ENCODE measurements at places on chromosomes 7 and 10.
A peak's percentile ranks its signal among the peaks of the same experiment; 100 is the strongest.

- no peak for DNase-seq
These were observed 690.6 kb downstream of the AUTS2 start for GRCh38 chr7:70288781-70289456.

DNA sequence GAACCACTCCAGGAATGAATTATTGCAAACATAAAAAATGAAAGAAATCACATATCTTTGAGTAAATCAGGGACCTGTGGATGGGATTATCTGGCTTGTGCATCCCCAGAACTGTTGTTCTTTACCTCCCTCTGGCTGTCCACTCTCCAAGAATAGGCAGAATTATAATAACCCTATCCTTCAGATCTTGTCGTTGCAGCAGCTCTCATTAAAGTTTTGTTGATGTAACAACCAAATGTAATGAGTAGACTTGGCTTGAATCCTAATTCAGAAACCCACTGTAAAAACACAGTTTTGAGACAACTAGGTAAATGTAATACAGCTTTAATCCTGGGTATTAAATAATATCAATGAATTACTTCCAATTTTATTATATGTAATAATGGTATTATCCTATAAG is 16.2 kb downstream of the LSM5 start:
- DNase-seq: no peak

- DNase-seq: no peak
These were observed 8.0 kb upstream of the PPIF start for GRCh38 chr10:79339266-79339665.

GRCh38 chr7:9407816-9408215 is 974.4 kb downstream of the NXPH1 start:
- no peak for DNase-seq

DNA sequence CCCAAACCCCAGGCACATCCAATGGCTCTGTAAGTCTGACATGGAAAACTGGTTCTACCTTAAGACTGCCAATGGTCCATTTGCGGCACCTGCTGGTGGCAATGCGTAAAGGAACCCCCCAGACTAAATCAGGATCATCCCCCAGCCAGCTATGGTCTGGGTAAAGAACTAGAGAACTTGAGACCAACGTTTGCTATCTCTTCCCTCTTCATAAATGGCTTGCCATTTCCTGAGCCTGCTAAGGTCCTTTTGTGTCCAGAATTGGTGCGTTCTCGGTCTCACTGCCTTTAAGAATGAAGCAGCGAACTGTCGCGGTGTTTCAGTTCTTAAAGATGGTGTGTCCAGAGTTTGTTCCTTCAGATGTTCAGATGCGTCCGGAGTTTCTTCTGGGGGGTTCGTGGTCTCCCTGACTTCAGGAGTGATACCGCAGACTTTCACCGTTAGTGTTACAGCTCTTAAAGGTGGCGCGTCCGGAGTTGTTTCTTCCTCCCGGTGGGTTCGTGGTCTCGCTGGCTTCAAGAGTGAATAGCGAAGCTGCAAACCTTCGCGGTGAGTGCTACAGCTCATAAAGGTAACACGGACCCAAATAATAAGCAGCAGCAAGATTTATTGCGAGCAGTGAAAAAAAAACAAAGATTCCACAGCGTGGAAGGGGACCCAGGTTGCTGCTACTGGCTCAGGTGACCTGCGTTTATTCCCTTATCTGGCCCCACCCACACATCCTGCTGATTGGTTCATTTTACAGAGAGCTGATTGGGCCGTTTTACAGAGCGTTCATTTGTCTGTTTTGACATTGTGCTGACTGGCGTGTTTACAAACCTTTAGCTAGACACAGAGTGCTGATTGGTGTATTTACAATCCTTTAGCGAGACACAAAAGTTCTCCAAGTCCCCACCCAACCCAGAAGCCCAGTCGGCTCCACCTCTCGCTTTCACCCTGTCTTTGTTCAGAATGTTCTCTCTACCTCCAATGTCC is 95.4 kb downstream of the ELMO1 start:
- DNase-seq: peak; percentile 3

DNA sequence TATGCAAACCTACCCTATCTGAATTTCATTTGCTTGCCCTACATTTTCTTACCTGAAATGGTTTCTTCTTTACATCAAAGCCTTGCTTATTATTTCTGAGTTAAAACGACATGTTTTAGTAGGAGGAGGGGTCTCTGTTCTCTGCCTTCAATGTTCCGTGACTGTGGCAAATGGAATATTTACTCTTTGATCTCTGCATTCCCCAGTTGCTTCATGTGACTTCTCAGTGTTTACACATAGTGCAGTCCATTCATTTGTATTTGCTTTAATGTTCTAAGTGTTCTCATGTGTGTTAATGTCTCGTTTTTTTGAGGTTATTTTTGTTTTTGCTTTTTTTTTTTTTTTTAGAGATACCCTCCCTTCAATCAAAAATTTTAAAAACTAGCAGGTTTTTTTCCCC is 75.8 kb downstream of the GNAI1 start:
- peak; percentile 17 for DNase-seq

DNA sequence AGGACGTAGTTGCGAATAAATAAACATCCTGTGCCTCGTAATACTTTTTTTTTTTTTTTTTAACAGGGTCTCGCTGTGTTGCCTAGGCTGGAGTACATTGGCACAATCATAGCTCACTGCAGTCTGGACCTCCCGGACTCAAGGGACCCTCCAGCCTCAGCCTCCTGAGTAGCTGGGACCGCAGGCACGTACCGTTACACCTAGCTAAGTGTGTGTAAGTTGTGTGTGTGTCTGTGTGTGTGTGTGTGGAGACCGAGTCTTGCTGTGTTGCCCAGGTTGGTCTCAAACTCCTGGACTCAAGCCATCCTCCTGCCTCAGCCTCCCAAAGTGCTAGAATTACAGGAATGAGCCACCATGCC is 573 bp upstream of the PON2 start:
- no peak for DNase-seq

DNA sequence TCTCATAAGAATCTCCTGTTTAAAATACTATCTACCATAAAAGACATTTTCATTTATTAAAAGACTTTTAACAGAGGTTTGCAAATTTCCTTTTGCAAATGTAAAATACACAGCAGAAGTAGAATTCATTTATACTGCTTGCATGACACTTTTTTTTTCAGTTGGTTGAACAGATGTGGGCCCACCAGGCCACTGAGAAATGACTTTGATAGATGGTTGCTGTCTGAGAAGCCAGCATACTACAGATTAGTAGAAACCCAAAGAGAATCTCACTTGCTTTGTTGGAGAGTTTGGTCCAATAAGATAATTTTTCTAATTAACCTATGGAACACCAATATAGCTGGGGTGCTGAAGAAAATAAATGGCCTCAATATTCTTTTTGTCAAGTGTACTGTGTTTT is 66.3 kb downstream of the PHF14 start:
- no peak for DNase-seq

DNA sequence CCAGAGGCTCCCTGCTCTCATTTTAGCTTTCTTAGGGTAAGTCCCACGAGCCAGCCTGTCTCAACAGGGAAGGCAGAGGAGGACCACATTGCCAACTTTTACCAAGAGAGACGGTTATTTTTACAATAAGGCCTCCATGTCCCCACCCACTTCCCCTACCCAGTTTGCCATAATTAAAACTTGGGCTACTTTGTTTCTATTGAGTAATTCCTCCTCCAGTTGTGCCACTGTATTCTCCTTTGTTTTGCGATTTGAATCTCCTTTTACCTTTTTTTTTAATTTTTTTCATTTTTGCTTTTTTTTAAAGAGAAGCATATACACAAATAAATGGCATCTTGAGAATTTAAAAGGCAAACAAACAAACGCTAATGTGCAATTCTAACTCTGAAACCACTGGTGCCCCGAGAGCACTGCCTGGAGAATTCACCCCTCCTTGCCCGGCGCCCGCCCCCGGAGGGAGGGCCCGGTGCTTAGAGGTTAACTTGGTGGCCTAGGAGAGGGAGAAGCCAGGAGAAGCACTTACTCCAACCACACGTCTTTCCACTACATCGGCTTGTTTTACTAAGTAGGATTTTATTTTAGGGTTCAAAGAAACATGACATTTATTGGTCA is 282.3 kb downstream of the USP6NL start:
- DNase-seq: no peak

DNA sequence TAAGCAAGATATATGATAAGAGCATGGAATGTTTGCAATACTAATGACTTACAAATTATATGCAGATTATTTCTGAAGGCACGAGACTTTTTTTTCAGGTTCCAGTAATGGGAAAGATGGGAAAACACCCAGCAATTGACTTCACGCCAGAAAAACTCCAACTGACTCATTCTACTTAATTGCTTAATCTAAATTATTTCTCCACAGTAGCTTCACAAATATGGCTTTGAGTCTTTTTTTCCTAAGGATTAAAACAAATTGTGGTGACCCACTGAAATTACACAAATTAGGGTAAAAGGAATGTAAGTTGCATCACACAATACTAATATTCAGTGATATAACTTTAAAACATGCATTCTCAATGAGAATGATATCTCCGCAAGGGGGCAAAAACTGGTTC is 138.7 kb downstream of the GNAI1 start:
- DNase-seq: no peak

DNA sequence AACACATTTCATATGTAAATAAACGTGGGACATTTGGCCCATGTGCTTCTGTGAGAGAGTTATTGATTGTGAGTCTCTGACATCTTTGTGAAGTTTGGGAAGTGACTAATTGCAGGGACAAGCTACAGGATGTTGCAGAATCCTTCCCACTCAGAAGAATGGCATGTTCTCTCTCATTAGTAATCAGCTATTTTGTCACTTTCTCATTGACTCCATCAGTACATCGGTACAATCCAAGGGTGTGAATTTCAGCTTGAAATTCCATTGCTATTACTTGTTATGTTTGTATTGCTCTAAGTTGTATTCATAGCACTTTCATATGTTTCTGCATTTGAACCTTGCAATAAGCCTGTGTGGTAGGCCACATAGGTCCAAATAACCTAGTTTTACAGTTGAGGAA is 100.0 kb upstream of the KCNMA1 start:
- no peak for DNase-seq

- DNase-seq: no peak
These were observed 625 bp downstream of the GIMAP2 start for GRCh38 chr7:150686030-150686631.

DNA sequence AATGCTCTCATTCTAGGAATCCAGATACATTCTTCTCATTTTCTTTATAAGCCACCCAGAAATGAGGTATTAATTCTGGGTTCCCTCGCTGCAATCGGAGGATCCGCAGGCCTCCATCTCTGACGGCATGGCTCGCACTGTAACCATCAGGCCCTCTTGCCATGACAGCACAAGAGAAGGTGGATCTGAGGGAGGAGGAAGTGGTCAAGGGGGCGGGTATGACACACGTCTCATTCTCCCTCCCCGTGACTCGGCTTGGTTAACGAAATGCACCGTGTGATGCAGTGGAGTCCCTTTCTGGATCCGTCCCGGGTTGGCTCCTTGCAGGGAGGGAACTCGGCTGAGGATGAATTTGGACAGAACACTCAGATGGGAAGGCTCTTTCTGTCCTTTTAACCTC is 280.2 kb downstream of the TCERG1L start:
- DNase-seq: no peak

DNA sequence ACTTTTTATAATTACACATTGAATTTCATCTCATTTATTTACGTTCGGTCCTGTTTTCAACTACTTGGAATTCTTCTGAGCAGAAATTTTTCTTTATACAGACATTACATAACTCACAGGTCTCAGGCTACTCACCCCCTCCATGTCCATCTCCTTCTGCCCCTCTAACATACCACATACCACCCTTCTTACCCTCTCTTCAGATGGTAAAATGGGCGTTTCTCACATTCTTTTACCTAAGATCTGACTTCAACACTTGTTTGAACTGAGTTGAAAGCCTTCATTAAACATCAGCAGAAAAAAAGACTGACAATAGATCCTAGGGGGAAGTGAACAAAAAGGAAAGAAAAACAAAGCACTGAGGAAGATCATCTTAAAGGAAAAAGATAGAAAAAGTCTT is 309.7 kb downstream of the CTNNA3 start:
- DNase-seq: no peak

GRCh38 chr7:132065989-132066603 is 509.7 kb upstream of the PODXL start:
- no peak for DNase-seq

DNA sequence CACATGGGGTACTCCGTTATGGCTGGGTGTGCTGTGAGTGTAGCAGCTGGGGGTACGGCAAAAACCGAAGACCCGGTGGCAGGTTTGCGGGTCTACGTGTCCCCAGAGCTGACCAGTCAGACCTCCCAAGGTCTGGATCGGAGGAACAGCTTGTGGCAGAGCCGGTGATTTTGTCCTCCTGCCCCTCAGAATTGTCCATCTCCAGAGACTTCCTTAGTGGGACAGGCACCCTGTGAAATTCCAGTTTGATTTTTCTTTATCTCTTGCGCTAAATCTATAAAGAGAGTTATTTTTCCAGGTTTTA is 1.0 kb downstream of the EIF3B start:
- no peak for DNase-seq

DNA sequence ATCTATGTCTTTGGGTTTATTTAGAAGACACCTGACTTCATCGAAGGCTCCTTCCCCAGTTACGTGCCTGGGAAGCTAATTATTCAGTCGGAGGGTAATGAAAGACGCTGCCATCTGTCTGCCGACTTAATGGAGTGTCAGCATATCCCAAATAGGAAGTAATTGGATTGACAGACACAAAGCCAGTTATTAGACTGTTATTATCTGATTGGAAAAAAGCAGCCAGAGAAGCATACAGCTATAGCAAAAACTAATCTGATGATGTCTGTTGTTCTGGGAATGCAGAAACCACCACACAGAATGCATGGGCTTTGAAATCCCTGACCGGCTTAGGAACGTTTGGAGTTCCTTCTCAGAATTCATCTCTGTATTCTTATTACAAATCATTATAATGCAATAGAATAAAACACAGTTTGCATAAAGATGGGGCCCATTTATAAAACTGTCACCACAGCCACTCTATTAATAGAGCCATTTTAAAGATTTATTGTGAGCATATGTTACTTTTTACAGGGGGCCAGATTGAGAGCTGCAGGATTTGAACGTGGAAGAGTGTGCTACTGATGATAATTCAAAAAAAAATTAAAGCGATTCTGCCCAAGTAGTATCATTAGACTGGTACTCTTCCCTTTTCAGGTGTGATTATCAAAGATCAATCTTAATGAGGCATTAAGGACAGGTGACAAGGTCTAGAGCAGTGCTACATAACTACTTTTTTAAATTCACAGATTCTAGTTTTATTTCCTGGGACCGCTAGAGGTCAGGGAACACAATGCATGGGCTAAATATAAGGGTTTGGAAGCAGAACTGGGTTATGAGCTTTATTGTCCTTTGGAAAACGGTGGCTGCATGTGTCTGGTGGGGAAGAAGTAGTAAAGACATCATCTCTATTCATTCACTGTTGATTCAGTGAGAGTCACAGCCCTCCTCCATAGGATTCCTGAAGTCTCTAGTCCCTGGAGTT is 330.1 kb upstream of the LRGUK start:
- DNase-seq: no peak

- DNase-seq: no peak
These were observed 164.1 kb downstream of the RPS24 start for GRCh38 chr10:78197628-78198272.

GRCh38 chr7:150850273-150850672 is 2.0 kb upstream of the AOC1 start:
- no peak for DNase-seq

- no peak for DNase-seq
These were observed 49.4 kb downstream of the FRMPD2 start for GRCh38 chr10:48224979-48225560.

- DNase-seq: no peak
These were observed 33.2 kb downstream of the HIF1AN start for GRCh38 chr10:100568912-100569311.

GRCh38 chr7:129779602-129780256 is 168.2 kb downstream of the NRF1 start:
- DNase-seq: no peak

All from NCI-H2081 (cell line).